Activated T-cell treated with anti-CD3 and anti-CD28 coated beads, Interleukin-2, amount 50 U/mL, for 1 hour (primary cell): ENCODE measurements at places on chromosomes 7 and 10.
A peak's percentile ranks its signal among the peaks of the same experiment; 100 is the strongest.

DNA sequence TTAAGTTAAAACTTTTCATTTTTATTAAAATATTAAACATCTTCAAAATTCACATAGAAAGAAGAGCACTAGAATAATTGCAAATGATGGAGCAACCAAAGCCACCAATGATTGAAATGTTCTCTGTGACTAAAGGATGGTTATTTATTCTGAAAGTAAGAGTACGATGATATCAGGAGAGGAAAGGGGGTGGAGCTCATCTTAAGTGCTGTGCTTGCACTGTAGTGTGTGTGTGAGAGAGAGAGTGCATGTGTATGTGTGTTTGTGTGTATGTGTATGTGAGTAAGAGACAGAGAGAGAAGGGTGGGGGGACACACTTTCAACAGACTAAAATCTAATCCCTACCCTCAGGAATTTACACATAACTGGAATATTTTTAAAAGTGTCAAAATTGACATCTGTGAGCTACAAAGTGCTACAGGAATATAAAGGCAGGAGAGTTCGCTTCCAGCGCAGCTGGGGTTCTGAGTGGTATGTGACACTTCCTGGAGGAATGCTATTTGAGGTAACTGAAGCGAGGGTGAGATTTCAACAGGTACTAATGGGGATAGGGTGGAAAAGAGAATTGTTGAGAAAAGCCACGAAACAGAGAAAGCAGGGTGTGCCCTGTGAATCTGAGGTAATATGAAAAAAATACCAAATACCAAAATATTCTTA lies 57.2 kb upstream of the SMNDC1 start:
- no peak for DNase-seq

DNA sequence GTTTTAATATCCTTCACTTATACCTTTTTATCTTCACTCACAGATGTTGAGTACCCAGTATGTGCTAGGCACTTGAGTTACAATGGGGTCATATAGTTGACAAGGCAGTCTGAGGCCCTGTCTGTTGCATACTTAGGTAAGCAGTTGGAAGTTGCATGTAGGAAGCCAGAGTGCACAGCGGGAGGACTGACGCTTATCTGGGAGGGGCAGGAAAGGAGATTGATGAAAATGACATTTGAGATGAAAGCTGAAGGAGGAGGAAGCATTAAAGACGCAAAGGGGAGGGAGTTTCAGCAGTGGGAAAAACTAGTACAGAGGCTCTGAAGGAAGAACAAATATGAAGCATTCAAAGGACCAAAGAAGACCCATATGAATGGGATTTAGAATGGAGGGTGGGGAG lies 266.2 kb downstream of the HTR7 start:
- no peak for DNase-seq

DNA sequence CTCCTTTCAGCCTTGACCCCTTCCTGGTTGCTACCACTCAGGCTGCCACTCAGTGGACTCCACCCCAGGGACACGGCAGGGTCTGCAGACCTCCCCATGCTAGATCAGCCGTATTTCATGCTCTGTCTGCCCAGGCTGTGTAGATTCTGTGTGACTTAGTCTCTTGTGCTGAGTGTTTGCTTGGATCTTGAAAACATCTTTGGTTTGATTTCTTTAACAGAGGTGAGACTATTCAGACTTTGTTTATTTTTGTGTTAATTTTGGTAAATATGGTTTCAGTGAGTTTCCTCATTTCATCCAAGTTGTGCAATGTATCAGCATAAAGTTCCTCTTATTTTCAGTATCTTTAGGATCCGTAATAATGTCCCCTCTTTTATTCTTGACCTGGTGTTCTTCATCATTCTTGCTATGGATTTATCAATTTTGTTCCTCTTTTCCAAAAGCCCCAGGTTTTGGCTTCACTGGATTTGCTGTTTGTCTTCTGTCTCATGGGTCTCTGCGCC lies 21.2 kb upstream of the PWWP2B start:
- no peak for DNase-seq

GRCh38 chr7:43248961-43249822 lies 136.7 kb downstream of the HECW1 start:
- DNase-seq: no peak

- DNase-seq: no peak
These were observed 5.8 kb upstream of the POLM start for GRCh38 chr7:44087911-44088838.

- DNase-seq: peak; percentile 23
These were observed 74.9 kb downstream of the BEND7 start for GRCh38 chr10:13453896-13454295.

- no peak for DNase-seq
These were observed 652 bp downstream of the PCGF5 start for GRCh38 chr10:91220954-91221675.

DNA sequence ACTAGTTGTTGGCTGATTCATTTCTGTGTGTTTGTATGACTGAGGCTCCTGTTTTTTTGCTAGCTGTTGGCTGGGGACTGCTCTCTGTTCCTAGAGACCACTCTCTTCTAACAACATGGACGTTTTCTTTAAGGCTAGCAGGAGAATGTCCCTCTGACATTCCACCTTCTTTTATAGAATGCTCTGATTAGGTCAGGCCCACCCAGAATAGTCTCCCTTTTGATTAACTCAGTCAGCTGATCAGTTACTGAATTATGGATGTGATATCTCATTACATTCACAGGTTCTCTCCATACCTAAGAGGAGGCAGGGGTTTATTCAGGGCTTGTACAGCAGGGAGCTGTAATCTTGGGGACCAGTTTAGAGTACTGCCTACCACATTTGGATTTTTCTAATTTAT lies 175.6 kb upstream of the RHOBTB1 start:
- no peak for DNase-seq

DNA sequence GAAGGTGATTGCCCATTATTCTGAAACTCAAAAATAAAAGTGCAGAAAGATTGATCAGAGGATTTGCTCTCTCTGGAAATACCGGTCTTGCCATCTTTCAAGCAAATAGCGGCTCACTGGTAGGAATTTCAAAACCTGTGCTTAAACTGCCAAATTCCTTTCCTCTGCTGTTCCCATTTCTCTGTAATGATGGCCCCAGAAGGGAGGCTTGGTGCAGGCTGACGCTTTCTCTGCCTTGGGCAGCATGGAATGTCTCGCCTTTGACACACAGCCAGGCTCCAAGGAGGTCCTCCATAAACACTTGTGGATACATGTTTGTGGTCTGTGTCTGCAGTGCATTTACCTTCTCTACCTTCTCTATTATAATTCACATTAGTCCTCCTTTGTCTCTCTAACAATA lies 146.8 kb downstream of the HIBADH start:
- no peak for DNase-seq

- DNase-seq: peak; percentile 46
These were observed 52.1 kb upstream of the ZNF438 start for GRCh38 chr10:31083765-31084184.

GRCh38 chr7:4667776-4668509 lies 14.2 kb upstream of the FOXK1 start:
- DNase-seq: no peak

DNA sequence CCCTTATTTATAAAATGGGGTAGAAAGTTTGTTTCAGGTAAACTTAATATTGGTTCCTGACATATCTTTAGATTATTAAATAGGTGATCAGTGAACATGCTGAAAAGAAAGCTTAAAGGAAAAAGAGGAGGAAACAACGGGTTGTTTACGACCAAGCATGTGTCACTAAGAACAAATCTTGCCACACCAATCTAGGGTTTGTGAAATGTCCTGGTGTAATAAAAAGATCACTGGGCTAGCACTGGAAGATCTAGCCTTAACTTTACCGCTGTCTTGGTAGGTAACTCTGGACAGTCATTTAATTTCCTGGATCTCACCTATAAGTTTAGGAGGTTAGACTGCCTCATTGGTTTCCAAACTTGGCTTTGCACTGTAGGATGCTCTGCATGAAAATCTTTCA lies 19.0 kb downstream of the VPS26A start:
- no peak for DNase-seq

DNA sequence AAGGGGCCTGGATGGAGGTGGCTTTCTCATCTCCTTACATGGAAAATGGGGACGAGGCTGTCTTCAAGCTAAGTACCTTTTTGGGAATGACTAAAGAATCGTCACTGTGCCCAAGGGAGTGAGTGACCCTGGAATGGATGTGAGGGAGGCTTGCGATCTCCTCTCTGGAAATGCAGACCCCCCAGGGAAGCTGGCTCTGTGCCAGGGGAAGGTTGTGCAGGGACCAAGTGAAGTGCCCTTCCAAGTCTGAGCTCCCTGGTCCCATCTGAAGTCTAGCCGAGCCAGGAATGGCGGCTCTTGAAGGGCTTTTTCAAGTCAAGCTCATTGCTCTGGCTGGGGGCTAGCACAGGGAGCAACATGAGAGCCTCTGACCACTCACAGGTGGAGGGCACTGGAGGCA lies 180.9 kb upstream of the LYZL2 start:
- no peak for DNase-seq

- no peak for DNase-seq
These were observed 19.8 kb upstream of the TOMM7 start for GRCh38 chr7:22842383-22842941.

GRCh38 chr7:29940199-29940598 lies 49.4 kb downstream of the SCRN1 start:
- DNase-seq: no peak

DNA sequence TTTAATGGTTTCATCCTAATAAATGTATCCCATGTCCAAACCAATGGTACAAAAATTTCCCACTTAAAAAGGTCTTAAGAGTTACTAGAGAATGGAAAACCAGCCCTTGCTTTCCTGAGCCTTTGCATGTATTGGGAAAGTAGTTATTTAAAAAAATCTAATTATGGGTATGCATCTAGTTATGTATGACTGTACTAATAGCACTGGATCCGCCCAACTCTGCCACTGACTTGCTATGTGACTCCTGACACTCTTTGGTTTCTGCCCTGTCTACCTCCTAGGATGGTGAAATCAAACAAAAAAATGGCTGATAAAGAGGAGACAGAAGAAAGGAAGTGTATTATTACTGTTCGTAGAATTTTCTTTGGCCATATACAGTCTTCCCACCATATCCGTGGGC lies 110.4 kb upstream of the CCDC6 start:
- DNase-seq: no peak

DNA sequence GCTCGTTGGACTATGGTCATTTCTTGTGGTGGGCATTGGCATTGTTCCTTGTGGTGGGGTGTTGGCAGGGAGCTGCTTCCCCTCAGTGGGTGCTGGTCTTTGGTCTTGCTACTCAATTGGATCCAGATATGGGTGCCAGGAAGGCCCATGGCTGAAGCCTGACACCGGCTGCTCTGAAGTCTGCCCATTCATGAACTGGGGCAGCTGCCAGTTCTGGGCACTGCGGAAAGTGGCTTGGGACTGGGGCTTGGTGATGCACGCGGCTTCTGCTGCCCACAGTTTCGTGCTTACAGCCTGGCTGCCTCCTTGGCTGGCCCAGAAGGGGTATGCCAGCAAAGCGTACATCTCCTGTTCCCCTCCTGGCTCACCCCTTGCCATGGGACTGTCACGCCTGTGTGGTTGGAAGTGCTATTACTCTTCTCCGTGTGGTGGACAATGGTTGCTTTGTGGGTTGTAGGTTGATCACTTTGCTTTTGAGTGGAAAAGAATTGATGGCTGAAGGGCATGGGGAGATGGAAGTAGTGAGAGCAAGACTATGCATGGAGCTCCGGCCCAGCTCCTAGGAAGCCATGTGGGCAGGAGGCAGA lies 54.7 kb downstream of the ADAMTS14 start:
- no peak for DNase-seq

GRCh38 chr10:97830064-97830463 lies 19.6 kb upstream of the GOLGA7B start:
- no peak for DNase-seq

- no peak for DNase-seq
These were observed 148.0 kb downstream of the BICC1 start for GRCh38 chr10:58660575-58661255.

GRCh38 chr10:113631684-113632367 lies 32.0 kb downstream of the NRAP start:
- DNase-seq: no peak

DNA sequence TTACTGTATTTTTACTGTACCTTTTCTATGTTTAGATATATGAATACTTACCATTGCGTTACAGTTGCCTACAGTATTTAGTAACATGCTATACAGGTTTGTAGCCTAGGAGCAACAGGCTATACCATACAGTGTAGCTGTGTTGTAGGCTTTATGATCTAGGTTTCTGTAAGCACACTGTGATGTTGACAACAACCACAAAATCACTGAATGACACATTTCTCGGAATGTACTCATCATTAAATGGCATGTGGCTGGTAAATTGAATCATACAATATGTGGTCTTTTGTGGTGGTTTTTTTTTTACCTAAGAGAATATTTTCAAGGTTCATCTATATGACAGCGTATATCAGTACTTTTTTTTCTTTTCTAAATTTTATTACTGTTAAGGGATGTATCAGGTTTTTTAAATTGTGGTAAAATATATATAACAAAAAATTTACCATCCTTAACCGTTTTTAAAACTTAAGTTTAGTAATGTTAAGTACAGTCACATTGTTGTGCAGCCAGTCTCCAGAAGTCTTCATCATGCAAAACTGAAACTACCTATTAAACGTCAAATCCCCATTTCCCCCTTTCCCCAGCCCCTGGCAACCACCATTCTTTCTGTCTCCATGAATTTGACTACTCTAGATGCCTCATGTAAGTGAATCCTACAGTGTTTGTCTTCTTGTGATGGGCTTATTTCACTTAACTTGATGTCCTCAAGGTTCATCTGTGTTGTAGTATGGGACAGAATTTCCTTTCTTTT lies 21.5 kb downstream of the BTAF1 start:
- no peak for DNase-seq

DNA sequence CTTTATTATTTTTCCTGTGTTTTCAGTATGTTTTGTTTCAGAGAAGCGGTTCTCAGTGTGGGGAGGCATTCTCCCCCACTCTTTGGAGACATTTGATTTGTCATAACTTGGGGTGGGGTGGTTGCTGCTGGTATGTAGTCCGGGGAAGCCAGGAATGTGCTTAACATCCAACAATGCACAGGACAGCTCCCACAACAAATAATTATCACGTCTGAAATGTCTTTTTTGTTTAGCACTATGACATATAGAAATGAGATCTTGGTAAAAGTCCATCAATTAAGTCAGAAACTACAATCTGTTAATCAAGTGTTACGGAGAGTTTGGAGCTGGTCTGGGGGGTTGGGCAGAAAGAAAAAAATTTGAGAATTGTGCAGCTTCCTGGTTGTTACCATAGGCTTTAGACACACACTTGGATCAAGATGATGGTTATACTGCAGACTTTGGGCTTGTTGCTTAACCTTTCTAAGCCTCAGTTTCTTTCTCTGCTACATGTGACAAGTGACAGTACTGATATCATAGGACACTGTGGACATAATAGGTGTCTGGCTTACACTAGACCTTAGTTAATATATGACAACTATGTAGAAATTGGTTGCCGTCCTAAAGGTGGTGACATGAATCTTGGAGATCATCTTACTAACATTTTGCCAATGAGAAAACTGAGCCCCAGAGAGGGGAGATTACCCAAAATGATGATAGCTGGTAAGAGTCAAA lies 113.7 kb downstream of the LRMDA start:
- DNase-seq: no peak

GRCh38 chr10:51389415-51390321 lies 309.7 kb downstream of the CSTF2T start:
- peak; percentile 21 for DNase-seq

DNA sequence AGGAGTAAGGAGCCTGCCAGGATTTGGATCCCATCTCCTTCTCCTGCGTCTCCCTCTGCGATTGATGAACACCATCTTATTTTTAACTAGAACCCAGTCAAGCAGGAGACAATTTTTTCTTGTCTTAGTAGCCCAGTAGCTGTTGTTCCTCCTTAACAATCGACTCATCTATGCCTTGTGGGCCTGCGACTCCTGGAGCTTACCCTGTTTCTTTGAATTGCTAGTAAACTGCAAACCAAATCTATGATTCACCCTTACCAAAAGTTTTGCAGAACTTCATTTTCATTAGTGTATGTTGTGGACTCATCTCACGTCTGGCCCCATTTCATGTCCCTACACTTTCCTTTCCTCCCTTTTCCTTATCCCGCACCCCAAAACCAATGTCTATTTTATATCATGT lies 37.7 kb downstream of the TRIL start:
- DNase-seq: no peak
